ENCODE measurements at places on chromosomes 4 and X.

DNA sequence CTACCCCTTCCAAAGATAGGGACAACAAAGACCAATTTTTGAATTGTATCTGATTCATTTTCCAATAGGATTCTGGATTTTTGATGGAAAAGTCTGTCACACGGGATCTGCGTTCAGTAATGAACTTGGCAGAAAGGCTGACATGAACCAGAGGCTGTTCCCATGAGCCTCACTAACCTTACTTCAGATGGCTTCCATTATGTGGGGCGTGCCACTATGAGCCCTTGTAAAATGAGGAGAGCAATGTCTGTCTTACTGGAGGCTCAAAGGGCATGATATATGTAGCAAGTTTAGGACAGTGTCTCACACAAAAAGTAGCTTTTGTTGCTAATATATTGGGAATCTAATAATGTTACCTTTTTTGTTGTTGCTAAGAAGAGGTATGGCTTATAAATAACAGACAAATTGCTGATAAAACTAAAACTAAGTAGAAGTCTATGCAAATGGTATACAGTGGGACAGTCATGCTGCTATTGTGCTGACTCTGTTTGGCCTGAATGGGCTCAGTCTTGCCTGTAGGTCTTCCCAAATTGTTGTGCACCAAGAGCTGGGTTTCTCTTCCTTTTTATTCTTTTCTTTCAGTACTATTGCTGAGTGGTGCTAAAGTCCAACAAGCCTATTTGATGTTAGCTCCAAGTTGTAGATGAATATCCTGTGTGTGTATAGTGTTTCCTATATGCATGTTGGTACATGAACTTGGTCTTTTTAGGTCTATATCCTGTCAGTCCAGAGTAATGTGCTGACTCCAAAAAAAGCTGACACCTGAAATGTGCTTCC, 132.1 kb downstream of the SPRY1 start:
- no peak for DNase-seq

- DNase-seq: no peak
Observed at GRCh38 chrX:118215346-118215745, 98.7 kb upstream of the KLHL13 start.

- no peak for DNase-seq
Observed at GRCh38 chrX:67159437-67159836, 384.4 kb upstream of the AR start.

GRCh38 chr4:111330786-111331185, 707.9 kb upstream of the PITX2 start:
- DNase-seq: no peak

GRCh38 chr4:175953960-175954521, 111.6 kb upstream of the WDR17 start:
- DNase-seq: no peak

DNA sequence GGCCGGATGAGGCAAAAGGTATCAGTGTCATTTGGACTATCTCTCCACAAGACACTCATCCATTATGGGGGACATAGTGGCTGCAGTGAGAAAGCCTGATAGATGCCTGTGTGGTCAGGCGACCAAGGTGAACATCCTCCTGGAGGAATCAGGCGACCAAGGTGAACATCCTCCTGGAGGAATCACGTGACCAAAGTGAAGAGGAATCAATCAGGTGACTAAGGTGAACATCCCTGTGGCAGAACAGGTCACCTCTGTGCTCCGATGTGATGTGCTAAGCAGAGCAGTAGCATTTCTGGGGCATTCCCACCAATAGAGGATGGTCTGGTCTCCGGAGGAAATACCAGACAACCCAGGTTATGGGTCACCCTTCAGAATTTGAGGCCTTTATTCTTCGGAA, 44.0 kb downstream of the RNF212 start:
- DNase-seq: no peak

Data from activated CD8-positive, alpha-beta memory T cell treated with anti-CD3 and anti-CD28 coated beads for 1 hour (primary cell).